ENCODE measurements at places on chromosomes 6 and 20.
A peak's percentile ranks its signal among the peaks of the same experiment; 100 is the strongest.

DNA sequence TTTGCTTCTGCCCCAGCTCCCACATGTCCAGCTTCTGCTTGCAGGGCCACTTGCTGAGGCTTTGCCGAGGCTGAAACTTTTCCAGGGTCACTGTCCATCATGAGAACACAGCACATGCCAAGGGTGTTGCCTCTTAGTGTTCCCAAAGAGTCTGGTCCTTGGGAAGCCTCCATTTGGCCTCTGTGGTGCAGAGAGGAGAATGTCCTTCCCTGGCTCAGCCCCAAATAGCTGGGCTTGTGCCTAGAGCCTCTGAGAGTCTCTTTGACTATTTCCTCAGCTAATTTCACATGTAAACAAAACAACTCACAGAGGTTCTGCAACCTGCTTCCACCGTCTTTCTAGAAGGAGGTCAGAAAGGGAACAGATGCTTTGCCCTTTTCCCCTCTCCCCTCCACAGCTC lies 40.4 kb upstream of the RAB23 start:
- no peaks in the 10 kb centered on the region for H3K4me1 ChIP-seq
- H3K36me3 ChIP-seq, result no peaks in the 10 kb centered on the region
- H3K4me3 ChIP-seq, result no peak overlapping the region
- no peak overlapping the region for H3K27ac ChIP-seq
- H3K27me3 ChIP-seq, result peaks cover 6% of the 10 kb centered on the region

GRCh38 chr6:149347067-149347466 lies 29.6 kb downstream of the TAB2 start:
- no peak overlapping the region for H3K27ac ChIP-seq
- peaks cover 58% of the 10 kb centered on the region for H3K4me1 ChIP-seq
- H3K36me3 ChIP-seq, result peaks cover 46% of the 10 kb centered on the region
- H3K4me3 ChIP-seq, result no peak overlapping the region

- H3K27me3 ChIP-seq, result no peaks in the 10 kb centered on the region
- peak overlapping the region; percentile 44 for H3K4me3 ChIP-seq
- no peaks in the 10 kb centered on the region for H3K36me3 ChIP-seq
- peak; percentile 32 for DNase-seq
Measured at GRCh38 chr6:107061125-107062020, 33.4 kb downstream of the MTRES1 start.

- no peak overlapping the region for H3K27ac ChIP-seq
- H3K4me3 ChIP-seq, result no peak overlapping the region
- no peaks in the 10 kb centered on the region for H3K4me1 ChIP-seq
- no peak for DNase-seq
- no peaks in the 10 kb centered on the region for H3K36me3 ChIP-seq
Measured at GRCh38 chr6:145547594-145548335, 187.6 kb downstream of the EPM2A start.

GRCh38 chr6:89007209-89008000 lies 44.0 kb upstream of the RNGTT start:
- no peak overlapping the region for H3K27ac ChIP-seq
- no peak for DNase-seq
- peaks cover 10% of the 10 kb centered on the region for H3K4me1 ChIP-seq
- H3K4me3 ChIP-seq, result no peak overlapping the region
- H3K36me3 ChIP-seq, result no peaks in the 10 kb centered on the region
- peaks cover 13% of the 10 kb centered on the region for H3K27me3 ChIP-seq

DNA sequence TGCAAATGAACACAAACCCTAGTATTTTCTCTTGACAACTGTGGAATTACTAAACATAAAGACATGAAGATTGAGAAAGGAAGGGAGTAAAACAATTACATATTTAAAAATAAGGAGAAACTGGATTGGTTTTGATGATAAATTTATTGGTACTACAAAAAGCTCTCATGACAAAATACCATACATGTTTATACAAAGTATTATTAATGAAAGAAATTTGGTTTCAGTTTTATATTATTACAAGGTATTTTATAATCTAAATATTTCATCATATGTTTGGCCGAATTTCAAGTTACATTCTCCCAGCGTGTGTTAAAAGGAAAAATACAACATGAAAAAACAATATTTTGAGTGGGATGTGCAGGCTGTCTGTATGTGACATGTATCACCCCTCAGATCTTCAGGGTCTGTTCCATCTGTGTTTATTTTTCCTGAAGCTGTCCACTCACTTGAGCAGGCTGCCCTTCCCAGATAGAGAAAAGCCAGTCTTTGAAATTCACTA lies 568.4 kb downstream of the NKAIN2 start:
- no peaks in the 10 kb centered on the region for H3K27me3 ChIP-seq
- H3K27ac ChIP-seq, result no peak overlapping the region
- no peaks in the 10 kb centered on the region for H3K4me1 ChIP-seq

DNA sequence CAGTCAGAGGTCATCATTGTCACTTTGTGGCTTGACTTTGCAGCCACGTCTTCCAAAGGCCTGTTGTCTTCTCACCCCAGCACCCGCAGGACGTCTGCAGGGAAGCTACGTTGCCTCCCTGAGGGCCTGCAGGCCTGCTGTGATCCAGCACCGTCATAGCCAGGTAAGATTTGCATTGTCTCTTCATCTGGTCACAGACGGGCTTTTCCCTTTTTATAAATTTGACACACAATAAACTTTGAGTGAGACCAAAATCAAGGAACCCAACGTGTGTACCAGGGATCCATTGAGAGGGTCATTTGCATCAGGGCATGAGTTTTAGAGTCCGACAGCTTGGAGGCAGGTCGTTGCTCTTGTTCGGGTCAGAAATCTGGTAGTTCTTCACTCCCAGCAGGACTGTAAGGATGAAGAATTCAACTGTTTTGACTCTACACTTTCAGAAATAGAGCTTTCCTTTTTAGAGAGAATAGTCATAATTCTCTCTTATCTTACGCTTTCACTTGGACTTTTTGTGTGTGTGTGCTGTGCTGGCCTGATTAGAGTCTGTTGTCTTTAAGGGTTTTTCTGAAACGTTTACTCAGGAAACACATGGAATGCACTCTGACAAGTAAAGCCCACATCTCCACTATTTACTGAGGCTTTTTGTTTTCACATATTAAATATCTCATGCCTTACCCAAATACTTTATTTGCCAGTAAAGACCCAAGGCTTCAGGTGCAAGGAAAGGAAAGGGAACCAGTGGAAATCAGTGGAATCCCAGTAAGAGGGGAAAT lies 177.2 kb upstream of the TAB2 start:
- peak overlapping the region; percentile 99 for H3K27ac ChIP-seq
- no peaks in the 10 kb centered on the region for H3K27me3 ChIP-seq
- DNase-seq, result peak; percentile 78
- peaks cover 64% of the 10 kb centered on the region for H3K4me1 ChIP-seq

GRCh38 chr20:35279533-35280174 lies 1.7 kb upstream of the MMP24OS start:
- peak overlapping the region; percentile 99 for H3K27ac ChIP-seq
- no peak overlapping the region for H3K4me3 ChIP-seq

DNA sequence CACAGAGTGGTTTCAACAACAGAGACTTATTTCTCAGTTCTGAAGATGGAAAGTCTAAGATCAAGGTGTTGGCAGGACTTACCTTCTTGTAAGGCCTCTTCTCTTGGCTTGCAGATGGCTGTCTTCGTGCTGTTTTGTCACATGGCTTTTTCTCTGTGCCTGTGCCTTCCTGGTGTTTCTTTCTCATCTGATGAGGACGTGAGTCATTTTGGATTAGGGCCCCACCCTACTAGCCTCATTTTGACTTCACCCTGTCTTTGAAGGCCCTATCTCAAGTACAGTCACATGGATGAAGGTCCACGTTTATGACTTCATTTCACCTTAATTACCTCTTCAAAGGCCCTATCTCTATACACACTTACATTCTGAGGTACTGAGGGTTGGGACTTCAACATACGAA lies 41.4 kb upstream of the LAMA2 start:
- H3K36me3 ChIP-seq, result no peaks in the 10 kb centered on the region
- no peak for DNase-seq
- H3K27me3 ChIP-seq, result no peaks in the 10 kb centered on the region

- no peaks in the 10 kb centered on the region for H3K36me3 ChIP-seq
- H3K4me3 ChIP-seq, result no peak overlapping the region
- peaks cover 14% of the 10 kb centered on the region for H3K27me3 ChIP-seq
- no peaks in the 10 kb centered on the region for H3K4me1 ChIP-seq
- DNase-seq, result no peak
- no peak overlapping the region for H3K27ac ChIP-seq
Measured at GRCh38 chr20:19888269-19888671, 128.9 kb upstream of the NAA20 start.

DNA sequence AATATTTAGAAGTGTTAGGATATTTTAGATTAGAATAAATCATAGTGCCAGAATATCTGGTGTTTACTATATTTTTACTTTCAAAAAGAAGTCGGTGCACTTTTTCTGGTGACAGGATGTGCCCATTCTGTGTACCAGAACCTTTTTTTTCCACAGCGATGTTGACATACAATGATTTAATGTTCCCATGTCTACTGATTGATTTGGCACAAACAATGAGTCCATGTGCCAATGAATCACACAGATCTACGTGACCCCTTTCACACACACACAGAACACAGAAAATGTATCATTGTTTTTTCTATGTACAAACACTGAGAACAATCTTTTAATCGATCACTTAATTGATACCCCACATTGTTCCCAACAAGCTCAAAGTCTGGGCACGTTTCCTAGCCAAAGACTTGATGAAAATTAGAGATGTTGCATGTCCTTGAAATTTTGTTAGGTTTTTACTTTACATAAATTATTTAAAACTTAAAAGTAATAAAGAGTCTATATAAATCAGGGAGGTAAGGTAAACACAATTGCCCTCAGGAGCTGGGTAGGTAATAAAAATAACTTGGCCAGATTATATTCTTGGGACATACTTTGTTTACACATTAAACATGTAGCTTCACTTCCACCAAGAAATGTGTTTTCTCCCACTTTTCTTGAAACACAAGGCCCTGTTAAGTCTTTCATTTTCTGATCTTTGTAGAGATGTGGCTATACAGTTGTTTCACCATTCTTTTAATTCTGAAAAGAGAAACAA lies 36.4 kb upstream of the SOX4 start:
- H3K36me3 ChIP-seq, result no peaks in the 10 kb centered on the region
- no peak for DNase-seq
- H3K27ac ChIP-seq, result no peak overlapping the region
- H3K27me3 ChIP-seq, result no peaks in the 10 kb centered on the region
- H3K4me1 ChIP-seq, result no peaks in the 10 kb centered on the region
- H3K4me3 ChIP-seq, result no peak overlapping the region

GRCh38 chr20:38700141-38700540 lies 24.1 kb upstream of the SLC32A1 start:
- H3K27ac ChIP-seq, result no peak overlapping the region
- DNase-seq, result no peak
- H3K36me3 ChIP-seq, result no peaks in the 10 kb centered on the region
- H3K4me3 ChIP-seq, result no peak overlapping the region

DNA sequence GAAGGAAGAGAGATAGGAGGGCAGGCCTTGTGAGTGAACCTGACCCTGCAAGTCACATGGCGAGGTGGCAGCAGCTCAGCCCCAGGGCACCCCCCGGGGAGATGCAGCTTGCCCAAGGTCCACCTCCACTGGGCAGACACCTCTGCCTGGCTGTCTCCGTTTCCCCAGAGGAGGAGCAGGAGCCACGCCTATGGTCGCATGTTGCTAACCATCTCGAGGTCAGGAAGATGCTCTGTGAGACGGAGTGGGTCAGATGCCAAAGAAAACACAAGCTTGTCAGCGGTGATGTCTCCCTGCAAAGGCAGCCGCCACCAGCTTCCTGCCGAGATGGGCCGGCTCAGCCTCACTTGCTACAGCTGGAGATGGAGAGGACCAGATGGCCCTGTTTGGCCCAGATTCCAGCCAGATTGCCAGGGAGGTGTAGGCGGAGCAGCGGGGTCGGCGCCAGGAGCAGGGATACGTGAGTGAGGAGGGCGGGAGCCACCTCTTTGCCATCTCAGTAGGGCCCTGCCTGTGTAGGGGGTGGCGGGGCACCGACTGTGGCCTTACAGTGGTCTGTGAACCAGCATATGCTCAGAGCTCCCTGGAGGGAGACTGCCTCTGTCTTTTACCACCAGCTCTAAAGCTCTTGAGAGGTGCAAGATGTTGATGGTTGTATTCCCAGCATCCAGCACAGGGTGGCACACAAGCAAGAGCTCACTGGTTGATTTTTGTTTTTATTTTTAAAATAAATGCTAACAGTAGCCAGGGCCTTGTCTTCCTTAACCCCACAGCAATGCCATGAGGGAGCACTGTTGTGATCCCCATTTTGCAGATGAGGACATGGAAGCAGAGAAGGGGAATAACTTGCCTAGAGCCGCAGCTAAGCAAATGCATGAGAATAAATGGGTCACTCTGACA lies 42.9 kb upstream of the FAM83D start:
- DNase-seq, result no peak
- peak overlapping the region; percentile 72 for H3K27ac ChIP-seq
- H3K36me3 ChIP-seq, result peaks cover 23% of the 10 kb centered on the region
- no peaks in the 10 kb centered on the region for H3K27me3 ChIP-seq
- H3K4me1 ChIP-seq, result peaks cover 42% of the 10 kb centered on the region

- H3K4me3 ChIP-seq, result no peak overlapping the region
- H3K4me1 ChIP-seq, result peaks cover 8% of the 10 kb centered on the region
- H3K27me3 ChIP-seq, result peaks cover 8% of the 10 kb centered on the region
- DNase-seq, result no peak
- H3K36me3 ChIP-seq, result no peaks in the 10 kb centered on the region
Measured at GRCh38 chr6:139240161-139241010, 51.4 kb downstream of the TXLNB start.

- DNase-seq, result no peak
- H3K4me3 ChIP-seq, result no peak overlapping the region
- H3K4me1 ChIP-seq, result no peaks in the 10 kb centered on the region
- peaks cover 4% of the 10 kb centered on the region for H3K27me3 ChIP-seq
Measured at GRCh38 chr6:138204792-138205384, 13.4 kb downstream of the PBOV1 start.

GRCh38 chr6:159490298-159490937 lies 202.6 kb downstream of the SOD2 start:
- DNase-seq, result no peak
- H3K4me1 ChIP-seq, result no peaks in the 10 kb centered on the region
- H3K27ac ChIP-seq, result no peak overlapping the region
- H3K27me3 ChIP-seq, result peaks cover 11% of the 10 kb centered on the region
- no peak overlapping the region for H3K4me3 ChIP-seq

GRCh38 chr6:121093928-121094327 lies 240.4 kb downstream of the TBC1D32 start:
- no peaks in the 10 kb centered on the region for H3K4me1 ChIP-seq
- H3K27ac ChIP-seq, result no peak overlapping the region
- H3K36me3 ChIP-seq, result no peaks in the 10 kb centered on the region
- H3K4me3 ChIP-seq, result no peak overlapping the region
- DNase-seq, result no peak

- no peaks in the 10 kb centered on the region for H3K4me1 ChIP-seq
- no peak for DNase-seq
- H3K27me3 ChIP-seq, result no peaks in the 10 kb centered on the region
- no peak overlapping the region for H3K4me3 ChIP-seq
- no peaks in the 10 kb centered on the region for H3K36me3 ChIP-seq
- H3K27ac ChIP-seq, result no peak overlapping the region
Measured at GRCh38 chr6:107185391-107185970, 70.2 kb upstream of the BEND3 start.

- DNase-seq, result no peak
- H3K4me3 ChIP-seq, result no peak overlapping the region
- peak overlapping the region; percentile 31 for H3K27ac ChIP-seq
- no peaks in the 10 kb centered on the region for H3K36me3 ChIP-seq
Measured at GRCh38 chr20:33919653-33920052, 74.1 kb upstream of the RALY start.

Data from activated naive CD4-positive, alpha-beta T cell treated with anti-CD3 and anti-CD28 coated beads, Interleukin-2, amount 10 ng/mL, durations not matched to agents 7 days and 5 days (primary cell).